ENCODE measurements at places on chromosomes 16 and 17.

GRCh38 chr17:39965017-39965699, 2.4 kb downstream of the GSDMA start:
- no peak for DNase-seq

DNA sequence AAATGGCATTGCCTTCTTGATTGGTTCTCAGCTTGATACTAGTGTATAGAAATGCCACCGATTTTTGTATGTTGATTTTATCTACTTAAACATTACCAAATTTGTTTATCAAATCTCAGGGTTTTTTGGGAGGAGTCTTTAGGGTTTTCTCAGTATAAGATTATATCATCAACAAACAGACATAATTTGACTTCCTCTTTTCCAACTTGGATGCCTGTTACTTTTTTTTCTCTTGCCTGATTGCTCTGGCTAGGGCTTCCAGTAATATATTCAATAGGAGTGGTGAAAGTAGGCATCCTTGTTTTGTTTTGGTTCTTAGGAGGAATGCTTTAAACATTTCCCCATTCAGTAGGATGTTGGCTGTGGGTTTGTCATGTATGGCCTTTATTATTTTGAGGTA, 29.1 kb downstream of the EFCAB13 start:
- no peak for DNase-seq

- DNase-seq = no peak
These were observed 520.8 kb downstream of the HS3ST4 start for GRCh38 chr16:26212599-26212998.

DNA sequence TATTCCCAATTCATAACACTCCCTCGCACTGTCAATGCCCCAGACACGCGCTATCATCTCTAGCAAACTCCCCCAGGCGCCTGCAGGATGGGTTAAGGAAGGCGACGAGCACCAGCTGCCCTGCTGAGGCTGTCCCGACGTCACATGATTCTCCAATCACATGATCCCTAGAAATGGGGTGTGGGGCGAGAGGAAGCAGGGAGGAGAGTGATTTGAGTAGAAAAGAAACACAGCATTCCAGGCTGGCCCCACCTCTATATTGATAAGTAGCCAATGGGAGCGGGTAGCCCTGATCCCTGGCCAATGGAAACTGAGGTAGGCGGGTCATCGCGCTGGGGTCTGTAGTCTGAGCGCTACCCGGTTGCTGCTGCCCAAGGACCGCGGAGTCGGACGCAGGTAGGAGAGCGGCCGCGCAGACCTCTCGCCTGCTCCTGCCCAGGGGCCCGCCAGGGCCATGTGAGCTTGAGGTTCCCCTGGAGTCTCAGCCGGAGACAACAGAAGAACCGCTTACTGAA, at the start of gene GRN:
Gene GRN, plus strand, starts transcription at position 364 of the 515 bp plus-strand sequence. CDS start 3,863 bp downstream, outside the sequence.
- peak; percentile 92 for DNase-seq

DNA sequence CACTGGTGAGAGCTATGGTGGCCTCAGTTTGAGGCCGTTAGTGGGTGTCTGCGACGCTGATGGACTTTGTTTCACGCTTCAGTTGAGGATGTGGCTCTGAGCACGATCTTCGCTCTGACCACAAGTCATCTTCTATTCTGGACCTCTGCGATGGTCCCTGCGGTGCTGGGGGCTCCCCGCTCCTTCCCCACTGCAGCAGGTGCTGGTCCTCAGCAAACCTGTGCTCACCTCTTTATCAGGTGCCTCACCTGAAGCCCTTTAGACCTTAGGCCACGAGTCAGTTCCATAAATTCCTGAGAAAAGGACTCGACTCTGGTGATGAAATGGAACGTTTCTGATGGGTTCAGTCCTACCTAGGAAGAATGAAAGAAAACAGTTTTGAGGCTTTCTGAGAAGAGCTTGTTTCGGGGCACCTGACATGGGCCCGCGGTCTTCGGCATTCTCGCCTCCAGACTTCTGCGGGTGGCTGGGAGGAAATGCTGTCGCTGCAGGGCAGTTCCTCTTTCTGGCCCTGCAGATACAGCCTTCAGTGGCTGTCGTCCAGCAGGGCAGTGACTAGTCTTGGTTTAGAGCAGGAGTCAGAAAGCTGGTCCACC, 4.7 kb downstream of the KCTD5 start:
- DNase-seq = no peak

GRCh38 chr16:4586291-4586690, 28.4 kb downstream of the UBALD1 start:
- no peak for DNase-seq

GRCh38 chr16:10530685-10531084, 49.7 kb downstream of the EMP2 start:
- no peak for DNase-seq

GRCh38 chr16:85573696-85574641, 39.2 kb upstream of the GSE1 start:
- DNase-seq = no peak

- DNase-seq = no peak
These were observed 267.7 kb downstream of the FTO start for GRCh38 chr16:53971616-53972015.

DNA sequence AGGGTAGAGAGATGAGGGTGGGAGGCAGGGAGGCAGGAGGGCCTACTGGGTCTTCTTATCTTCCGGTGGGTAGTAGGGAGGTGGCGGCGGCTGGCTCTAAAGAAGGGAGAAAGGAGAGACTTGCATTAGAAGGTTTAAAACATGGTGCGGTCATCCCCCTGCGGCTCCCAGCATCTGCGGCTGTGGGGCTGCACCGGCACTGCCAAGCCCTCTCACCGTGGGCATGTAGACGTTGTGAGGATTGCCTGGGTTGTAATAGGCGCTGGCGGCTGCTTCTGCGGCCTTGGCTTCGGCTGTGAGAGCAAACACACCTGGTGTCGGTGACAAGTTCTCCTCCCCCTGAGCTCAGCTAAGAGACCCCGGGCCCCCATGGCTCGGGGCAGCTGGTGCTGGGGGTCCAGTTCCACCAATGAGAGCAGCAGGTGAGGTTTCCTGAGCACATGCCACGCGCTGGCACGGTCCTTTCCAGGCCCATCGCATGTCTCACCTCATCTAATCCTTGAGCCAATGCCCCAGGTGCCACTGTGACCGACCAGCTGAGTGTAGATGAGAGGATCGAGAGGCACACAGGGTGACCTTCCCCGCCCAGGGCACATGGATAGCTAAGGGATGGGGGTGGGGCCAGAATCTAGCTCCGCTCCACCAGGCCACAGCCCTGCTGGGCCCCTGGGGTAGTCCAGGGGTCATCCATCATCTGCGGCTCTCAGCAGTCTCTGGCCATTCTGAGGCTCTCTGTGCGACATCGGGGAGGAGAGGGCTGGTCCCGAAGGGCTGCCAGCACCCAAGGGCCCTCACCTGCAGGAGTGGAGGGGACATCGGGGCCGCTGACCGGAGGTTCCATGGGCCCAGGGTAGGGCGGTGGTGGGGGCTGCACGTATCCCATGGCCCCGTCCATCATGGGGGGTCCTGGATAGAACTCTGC, 2.7 kb upstream of the UNC13D start:
- no peak for DNase-seq

DNA sequence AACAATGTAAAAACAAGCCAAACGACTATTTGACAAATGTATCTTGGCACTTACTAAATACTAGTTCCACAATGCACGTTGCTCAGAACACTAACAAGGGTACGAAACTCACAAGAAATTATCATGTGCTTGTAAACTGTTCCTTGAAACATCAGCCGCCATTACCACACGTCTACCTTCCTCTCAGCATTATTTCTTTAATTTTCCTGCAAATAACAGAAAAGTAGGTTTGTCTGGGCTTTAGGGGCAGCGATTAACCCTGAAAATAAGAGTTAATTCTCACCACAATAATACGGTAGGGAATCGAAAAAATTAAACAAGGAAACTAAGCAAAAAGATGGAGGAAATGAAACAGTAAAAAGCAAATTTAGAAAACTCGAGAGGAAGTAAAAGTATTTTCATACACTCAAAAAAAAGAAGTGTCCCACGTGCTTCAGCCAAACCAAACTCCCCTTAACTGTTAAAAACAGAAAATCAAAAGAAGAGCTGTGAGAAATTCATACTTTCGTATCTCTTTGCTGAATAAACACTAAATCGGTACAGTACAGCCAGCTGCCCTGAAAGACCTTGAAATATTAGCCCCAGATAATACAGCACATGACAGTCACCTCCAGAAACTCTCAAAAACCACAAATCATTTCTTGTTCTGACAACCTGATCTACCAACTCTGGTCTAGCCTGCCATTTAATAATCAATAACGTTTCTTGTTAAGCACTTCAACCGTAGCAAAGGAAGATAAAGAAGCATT, 1.2 kb downstream of the ARHGAP17 start:
- no peak for DNase-seq

DNA sequence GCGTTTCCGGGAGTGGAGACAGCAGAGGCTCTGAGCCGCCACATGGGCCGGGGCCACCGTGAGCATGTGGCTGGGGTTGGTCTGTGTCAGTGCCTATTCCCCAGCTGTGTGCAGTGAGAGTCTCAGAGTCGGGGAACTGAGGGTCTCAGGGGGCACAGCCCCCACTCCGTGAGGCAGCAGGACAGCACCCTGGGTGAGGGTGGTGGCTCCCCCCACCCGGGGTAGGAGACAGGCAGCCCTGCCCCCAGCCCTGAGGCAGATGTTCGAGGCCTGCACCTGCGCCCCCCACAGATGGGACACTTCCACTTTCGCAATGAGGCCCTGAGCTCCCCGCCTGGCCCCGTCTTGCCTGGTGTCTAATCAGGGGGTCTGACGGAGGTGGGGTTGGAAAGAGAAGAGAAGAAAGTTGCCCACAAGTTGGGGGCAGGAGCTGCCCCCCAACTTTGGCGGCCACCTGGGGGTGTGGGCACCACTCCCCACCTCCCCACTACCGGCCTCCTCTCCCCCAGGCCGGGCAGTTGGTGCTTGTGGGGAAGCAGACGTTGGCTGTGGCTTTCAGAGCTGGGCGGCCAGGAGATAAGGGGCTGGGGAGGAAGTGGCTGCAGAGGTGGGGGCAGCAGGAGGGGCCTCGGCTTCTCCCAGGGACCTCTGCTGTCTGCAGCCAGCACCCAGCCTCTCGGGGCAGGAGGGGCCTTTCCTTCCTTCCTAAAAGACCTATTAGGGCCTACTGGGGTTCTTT, 1.8 kb upstream of the CBFA2T3 start:
- DNase-seq = no peak

DNA sequence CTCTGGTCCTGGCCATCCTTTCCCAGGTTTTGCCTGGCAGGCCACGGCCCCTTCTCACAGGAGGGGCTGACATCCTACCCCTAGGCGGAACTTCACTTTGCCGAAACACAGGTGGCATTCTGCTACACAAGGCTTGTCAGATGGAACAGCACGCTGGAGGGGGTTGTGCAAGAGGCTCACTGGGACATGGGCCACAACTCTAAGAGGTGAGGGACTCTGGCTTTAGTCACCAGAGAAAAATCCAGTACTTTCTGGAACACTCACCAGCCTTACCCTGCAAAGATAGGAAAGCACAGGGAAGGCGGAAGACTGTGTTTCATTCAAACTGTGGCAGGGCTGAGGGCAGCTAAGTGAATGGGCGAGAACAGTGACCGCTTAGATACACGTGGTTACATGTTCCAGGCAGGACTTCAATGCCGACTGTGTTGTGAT, 18.3 kb downstream of the CDC42EP4 start:
- no peak for DNase-seq

DNA sequence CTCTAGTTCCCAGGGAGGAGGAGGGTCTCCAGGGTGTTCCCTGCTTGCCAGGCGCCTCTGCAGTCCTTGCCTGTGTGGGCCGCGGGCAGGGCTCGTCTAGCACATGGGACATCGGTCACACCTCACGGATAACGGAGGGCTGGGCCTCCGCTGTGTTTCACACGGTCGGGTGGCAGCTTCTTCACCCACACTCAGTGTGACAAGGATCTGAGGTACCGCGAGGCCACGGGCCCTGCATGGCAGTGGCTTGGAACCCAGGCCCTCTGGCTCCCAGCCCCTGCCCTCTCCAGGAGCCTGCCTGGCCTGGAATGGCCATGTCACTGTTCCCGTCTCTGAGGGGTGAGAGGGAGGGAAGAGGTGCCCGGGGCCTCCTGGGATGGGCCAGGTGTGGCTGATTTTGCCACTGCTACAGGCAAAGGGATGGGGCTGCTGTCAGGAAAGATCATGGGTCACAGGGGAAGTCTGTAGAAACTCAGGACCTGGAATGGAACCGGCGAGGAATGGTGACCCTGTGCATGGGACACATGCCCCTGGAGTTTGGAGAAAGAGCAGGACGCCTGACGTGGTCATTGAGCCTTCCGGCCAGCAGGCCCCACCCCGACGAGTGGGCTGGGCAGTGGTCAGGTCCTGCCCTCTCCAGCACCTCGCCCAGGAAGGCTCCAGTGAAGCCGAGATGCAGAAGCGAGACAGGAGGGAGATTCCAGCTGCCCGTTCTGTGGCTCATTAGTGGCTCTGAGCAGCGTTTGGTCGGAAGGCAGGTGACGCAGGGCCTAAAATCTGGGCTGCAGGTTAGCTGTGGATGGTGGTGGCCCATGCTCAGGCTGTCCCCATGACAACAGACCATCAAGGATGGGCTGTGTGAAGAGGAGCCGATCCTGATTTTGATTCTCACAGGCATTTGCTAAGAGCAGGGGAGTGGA, 76.5 kb upstream of the GSE1 start:
- DNase-seq = no peak

DNA sequence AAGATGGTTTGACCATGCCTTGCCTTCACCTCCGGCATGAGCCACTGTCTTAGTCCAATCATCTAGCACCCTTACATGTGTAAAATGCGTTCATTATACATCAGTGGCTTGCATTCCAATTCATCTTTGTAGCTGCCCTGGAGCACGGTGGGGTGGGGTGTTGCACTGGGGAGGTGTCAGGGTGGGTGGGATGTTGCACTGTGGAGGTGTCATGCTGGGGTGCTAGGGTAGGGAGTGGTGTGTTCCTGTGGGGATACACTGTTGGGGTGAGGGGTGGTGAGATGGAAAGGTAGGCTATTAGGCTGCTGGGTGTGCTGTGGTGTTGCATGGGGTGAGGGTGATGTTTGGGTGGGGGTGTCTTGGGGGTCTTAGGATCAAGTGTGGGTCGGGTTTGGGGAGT, 47.0 kb downstream of the NLRC5 start:
- DNase-seq = no peak

- no peak for DNase-seq
These were observed 17.6 kb downstream of the APPBP2 start for GRCh38 chr17:60508384-60508980.

DNA sequence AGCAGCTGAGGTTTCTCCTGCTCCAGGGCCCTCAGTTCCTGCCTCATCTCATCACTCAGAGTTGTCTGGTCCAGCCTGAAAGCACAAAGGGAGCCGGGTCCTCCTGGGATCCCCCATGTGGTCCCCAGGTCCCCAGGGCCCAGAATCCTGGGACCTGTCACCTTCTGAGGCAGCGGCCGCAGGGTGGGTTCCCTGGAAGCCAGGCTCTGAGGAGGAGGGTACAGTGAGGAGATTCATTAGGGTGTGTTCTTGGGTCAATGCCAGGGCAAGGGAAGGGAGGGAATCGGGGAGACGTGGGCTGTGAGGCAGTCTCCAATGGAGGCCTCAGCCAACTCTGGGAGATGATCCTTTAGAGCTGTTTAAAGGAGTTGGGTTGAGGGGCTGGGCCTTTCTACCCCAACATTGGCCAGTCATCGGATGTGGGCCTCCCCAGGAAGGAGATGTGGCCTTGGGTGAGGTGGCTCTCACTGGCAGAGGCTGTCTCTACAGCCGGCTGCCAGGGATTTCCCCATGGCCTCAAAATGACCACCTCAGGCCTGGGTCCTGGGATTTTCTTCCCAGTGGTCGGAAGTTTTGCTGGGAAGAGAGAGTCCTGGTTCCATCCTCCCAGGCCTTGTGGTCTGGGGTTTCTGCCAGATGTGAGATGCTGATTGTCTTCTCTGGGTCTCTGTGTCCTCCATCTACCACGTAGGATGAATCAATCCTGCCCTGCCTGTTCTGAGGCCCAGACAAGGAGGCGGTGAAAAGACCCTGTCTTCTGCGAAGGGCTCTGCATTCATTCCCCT, 47.3 kb downstream of the NLRP1 start:
- DNase-seq = no peak

GRCh38 chr16:85149776-85150175, 37.5 kb upstream of the CIBAR2 start:
- DNase-seq = peak; percentile 85

GRCh38 chr16:30395992-30396585, 869 bp downstream of the ZNF48 start:
- DNase-seq = no peak
